Left colon (tissue), 2 donors: ENCODE measurements at places on chromosomes 7 and 10. TPM values are rescaled to one million over a fixed set of nuclear protein-coding genes. Genes with fewer than 3 reads are reported as not detected.

DNA sequence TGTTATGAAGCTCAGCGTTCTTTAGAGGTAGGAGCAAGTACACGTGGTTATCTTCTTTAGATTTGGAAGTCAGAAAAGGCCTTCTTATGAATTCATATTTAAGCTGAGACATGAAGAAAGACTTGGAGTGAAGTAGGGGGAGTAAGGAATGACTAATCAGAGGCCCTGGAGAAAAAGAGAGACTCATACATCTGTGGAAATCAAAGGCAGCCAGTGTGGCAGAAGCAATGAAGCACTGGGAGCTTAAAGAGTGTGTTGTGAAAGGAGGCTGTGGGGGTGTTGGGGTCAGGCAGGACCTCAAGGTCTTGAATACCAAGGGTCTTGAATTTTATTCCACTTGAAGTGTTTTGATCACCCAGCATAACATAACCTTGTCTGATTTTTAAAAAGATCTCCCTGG, 35.7 kb upstream of the FGL2 start:
- no peak for DNase-seq

DNA sequence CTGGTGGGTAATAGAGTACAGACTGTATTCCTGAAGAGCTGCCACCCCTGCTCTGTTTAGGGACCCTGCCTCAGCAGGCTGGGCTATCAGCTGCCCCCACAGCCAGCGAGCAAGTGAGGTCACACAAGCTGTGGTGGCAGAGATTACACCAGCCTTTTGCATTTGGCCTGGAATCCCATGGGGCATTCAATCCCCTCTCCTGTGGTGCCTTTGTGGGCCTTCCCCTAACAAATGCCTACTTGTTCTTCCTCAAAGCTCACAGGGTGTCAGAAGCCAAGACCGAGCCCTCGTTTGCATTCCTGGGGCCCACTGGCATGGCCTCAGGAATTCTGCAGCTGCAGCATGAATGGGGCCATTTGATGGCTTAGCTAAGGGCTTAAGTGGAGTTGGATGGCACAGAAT, 212.7 kb upstream of the PHYHIPL start:
- no peak for DNase-seq

DNA sequence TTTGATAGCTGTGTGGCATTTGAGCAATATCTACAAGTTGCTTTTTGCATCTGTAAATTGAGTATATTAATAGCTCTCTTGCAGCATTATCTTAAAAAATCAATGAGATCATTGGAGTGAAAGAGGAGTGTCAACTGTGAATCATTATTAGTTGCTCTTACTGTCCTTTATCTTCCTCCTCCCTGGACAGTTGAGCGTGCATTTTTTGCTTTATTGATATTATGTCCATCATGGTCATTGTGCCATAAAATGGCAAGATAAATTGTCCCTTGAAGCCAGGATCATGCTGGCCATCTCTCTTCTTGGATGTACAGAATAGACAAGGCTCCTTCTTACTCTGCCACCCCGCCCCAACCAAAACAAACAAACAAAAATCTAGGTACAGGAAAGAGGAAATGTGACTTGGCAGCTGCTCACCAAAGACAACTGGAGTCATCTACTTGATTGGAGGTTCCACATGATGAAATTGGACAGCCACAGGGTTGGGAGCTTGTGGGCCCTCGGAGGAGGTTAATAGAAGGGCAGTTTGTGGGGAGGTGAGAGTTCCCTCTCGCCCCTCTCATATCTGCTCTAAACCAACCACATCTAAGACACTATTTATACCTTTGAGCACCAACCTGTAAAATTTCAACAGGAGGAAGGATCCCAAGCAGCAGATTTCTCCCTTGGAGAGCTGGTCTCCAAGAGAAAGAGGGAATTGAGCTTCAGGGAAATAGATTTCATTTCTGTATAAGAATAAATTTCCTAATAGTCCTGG, 252.7 kb downstream of the SKIDA1 start:
- DNase-seq = no peak

DNA sequence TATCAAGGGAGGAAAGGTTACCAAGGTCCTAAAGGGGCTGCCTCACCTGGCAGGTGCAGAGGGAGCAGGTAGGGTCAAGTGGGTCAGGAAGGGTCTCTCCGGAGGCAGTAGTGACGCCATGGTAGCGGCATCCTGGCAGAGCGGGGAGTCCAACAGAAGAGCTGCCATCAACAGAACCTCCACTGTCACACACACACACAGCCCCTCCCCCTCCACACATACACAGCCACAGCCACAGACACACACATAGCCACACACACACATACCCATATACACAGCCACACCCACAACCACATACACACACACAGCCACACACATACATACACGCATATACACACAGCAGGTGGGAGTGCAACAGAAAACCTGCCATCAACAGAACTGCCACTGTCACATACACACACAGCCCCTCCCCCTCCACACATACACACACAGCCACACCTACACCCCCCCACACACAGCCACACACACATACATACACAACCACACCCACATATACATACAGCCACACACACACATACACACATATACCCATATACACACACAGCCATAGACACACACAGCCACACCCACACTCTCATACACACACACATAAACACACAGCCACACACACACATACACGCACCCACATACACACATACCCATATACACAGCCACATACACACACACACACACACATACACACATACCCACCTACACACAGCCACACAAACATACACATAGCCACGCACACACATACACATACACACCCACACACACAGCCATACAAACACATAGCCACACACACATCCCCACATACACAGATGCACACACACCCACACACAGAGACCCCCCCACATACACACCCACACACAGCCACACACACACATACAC, 23.1 kb downstream of the KCP start:
- no peak for DNase-seq

DNA sequence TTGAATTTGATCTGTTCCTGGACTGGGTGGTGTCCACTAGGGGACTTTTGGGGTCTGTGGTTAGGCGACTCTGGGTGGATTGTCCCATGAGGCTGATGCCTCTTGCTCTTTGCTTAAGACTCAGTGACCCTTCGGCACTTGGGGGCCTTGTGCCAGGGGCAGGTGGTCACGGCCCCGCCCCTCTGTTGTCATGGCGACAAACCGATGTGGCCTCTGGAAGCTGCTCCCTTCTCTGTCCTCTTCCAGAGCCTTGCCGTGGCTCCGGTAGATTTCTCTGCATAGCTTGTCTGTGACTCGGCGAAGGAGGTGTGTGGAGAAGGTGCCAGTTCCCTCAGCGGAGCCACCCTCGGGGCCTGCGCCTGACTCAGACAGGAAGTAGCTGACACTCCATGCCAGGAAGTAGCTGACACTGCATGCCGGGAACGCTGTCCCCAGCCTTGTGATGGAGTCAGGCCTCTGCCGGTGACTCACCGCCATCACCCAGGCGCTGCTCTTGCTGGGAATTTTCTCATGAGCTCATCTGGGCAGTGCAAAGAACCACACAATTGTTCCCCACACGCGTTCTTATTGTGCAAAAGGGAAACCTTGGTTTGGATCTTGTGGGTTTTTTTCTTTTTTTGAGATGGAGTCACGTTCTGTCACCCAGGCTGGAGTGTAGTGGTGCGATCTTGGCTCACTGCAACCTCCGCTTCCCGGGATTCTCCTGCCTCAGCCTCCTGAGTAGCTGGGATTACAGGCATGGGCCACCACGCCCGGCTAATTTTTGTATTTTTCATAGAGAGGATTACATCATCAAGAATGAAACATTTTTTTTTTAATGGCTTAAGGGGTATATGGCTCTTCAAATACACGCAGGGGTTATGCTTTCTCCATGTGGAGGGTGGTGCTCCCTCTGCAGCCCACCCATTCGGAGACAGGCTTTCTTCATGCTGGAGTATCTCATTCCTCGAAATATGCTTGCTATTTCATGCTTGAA, 72.6 kb downstream of the PFKFB3 start:
- DNase-seq = peak; percentile 69

GRCh38 chr7:42400211-42400772, 163.3 kb upstream of the GLI3 start:
- DNase-seq = no peak

GRCh38 chr10:22752272-22752889, 38.0 kb upstream of the PIP4K2A start:
- no peak for DNase-seq

The FAM13C gene
- total RNA-seq = 1.8 TPM

- DNase-seq = no peak
Measured at GRCh38 chr10:7433861-7434260, 23.0 kb upstream of the SFMBT2 start.

DNA sequence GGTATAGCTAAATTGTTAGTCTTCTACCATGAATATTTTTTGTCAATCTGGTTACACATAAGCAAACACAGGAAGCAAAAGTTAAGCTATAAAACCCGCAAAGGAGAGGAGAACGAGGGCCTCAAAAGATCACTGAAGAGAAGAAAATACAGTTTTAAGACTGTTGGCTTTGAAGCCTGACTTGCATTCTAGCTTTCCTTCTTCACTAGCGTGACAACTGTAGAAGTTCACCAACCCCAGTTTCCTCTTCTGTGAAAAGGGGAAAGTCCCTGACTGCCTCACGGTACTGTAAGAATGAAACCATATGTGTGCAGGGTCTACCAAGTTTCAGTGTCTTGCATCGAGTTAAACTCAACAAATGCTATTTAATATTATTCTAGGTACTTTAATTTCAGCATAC, 7.5 kb upstream of the LRRN3 start:
- DNase-seq = no peak

The COX19 gene
- total RNA-seq = 13.5 TPM

DNA sequence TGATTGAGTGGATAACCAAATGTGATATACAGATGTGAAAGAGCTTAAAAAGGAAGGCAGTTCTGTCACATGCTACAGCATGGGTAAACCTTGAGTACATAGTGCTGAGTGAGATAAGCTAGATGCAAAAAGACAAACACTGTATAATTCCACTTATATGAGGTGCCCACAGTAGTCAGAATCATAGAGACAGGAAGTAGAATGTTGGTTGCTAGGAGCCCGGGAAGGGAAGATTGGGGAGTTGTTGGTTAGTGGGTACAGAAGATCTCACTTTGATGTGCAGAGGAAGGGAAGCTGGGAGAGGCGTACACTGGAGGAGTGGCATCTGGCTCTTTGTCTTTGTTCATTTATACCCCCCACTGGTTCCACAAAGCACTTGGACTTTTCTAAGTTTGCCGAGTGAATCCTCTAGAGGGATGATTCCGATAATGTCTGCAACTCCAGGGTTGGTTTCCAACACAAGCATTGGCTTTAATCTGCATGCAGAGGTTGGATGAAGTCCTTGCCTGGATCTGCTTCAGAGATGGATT, 39.5 kb downstream of the TSPAN14 start:
- no peak for DNase-seq

The WDR86 gene
- total RNA-seq = 2.8 TPM

DNA sequence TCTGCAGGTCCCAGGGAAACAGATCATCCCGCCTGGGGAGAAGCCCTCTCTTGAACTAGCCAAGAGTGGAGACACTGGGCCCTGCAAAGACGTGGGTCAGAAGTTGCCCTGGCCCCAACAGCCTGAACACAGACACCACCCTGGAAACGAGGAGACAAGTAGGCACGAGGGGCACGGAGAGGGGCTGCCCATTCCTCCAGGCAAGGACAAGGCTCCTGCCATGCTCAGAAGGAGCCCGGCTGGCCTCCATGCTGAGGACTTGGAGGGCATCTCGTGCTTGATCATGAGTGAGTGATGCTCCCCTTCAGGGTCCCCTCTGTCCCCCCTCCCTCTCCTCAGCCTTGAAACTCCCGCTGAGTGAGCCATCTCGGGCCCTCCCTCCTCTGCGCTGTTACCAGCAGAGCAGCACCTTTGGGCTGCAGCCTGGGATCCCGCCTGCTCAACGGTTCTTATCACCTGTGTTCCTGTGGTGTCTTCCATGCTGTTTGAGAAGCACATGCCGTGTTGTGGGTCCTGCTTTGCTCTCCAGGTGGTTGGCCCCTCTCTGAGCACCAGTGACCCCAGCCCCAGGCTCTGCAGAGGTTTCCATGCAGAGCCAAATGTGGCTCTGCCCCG, 544.3 kb downstream of the TCERG1L start:
- no peak for DNase-seq

The ELMO1 gene
- total RNA-seq = 16.1 TPM

DNA sequence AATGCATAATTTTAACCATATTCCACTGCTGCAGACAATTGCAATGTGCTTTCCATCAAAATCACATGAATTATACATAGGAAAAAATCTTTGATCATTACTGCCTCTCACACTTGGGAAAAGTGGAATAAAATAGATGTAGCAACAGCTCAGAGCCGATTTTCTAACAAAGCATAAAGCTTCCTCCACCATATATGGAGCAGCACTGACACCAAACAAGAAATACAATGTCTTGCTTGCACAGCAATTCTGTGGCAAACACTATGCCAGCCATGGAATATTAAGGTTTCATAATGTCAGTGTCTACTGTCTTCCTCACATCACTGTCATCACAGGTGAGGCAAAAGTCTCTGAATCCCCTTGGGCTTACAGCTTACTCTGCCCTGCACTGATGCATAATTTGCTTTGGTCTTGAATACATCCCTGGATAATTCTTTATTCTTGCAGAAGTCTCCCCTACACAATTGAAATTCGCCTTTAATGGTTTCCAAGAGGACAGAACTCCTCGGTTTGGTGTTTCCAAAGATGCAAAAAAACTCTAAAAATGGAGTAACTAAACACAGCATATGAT, 198.5 kb downstream of the CACNA2D1 start:
- DNase-seq = no peak

- no peak for DNase-seq
Measured at GRCh38 chr10:35739998-35740397, 97.9 kb upstream of the FZD8 start.

DNA sequence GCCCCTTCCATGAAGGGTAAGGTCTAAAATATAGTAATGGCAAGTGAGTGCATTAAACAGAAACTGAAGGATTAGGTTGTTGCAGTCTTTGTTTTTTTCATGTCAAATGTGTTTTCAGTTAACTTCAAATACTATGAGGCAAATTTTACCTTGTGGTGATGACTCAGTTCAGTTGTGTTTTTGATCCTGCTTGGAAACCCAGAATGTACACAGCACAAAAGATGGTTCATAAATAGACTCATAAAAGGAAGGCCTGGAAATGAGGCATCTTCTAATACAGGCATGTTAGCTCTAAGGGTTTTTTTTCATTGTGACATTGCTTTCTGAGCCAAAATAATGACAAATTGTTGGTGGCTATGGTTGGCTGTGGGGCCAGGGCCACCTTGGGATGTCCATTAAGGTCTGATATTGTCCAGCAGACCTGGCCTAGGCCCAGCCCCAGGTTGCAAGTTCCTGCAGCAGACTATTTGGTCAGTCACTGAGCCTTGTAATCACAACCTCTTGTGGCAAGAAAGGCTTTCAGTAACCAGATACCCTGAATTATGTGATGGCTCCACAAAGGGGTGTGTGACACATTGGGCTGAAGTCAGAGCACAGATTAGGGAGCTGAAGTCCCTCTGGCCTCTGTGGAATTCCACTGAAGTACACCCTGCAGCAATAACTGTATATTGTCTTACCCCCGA, 69.0 kb upstream of the SAMD8 start:
- no peak for DNase-seq

The CHN2 gene
- 30.0 TPM for total RNA-seq
